ENCODE measurements at places on chromosomes 13 and 19.

DNA sequence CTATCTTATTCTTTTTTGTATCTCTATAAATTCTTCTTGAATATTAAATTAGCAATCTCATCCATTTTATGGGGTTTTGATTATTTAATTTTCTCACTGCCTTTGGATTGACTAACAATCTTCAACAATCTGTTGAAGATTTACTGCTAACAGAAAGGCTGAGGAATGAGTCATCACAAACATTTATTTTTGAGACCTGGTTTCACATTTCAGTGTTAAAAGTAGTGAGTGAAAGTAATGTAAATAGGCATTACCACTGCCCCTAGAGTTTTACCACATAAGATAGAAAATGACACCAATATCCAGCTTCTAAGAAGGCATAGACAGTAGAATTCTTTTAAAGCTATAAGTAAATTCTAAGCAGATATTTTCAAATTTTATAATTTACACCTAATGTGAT lies 472.8 kb downstream of the OLFM4 start:
- no peak for DNase-seq

GRCh38 chr19:48883726-48884125 lies 11.5 kb downstream of the PPP1R15A start:
- no peak for DNase-seq

DNA sequence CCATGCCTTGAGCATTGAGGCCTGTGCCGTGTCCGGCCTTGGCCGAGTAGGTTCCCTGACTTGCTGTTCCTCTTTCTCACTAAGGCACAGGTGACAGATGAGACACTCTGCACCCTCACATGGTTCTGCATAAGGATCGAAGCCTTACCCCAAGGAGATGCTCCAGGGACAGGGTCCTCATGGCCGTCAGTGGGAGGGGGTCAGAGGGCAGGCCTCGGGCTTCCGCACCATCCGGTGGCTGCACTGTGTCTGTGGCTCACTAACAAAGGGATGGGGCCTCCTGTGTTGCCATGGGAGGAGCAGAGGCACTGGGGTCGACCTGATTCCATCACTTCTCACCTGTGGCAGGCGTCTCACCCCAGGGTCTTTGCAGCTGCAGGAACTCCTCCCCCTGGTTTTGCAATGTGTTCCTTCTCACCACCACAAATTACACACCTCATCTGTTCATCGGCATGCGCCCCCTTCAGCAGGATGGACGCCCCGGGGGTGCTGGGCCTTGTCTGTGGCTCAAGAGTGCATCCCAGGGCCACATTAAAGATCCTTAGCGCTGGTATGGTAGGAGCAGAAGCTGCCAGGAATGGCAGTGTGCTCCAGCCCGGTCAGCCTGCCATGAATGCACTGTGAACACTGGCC lies 113.3 kb upstream of the SOX1 start:
- DNase-seq = no peak

- no peak for DNase-seq
These were observed 5.3 kb downstream of the NECTIN2 start for GRCh38 chr19:44851427-44851826.

DNA sequence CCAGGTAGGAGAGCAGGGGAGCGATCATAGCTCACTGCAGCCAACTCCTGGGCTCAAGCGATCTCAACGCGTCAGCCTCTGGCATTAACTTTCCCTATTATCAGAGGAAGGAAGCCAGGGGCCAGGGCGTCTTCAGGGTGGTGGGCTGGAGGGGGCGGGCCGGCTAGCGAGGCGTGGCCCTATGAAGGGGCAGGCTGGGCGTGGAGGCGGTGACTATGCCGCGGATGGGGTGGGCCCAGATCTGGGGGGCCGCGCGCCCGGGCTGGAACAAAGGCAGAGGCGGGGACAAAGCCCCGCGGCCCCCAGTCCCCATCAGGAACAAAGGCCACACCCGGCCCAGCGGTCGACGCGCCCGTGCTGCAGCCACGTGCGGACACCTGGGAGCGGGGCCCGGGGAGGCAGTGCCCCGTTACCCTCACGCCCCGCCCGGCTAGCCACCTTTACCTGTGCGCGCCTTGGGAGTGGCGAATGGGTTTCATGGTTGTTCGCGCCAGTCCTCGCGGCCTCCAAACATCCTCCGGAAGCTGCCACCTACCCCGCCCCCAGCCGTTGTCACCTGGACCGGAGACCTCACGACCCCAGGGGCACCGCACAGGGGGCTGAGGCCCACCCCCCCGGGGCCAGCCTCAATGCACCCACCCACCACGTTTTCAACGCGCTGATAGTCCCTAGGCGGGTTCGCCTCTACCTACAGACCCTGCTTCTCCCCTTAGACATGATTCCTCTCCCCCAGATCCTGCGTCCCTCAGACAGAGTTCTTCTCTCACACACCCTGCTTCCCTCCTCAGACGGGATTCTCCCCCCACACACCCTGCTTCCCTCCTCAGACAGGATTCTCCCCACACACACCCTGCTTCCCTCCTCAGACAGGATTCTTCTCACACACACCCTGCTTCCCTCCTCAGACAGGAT lies 5.4 kb upstream of the TRIM28 start:
- no peak for DNase-seq

- DNase-seq = no peak
These were observed 6.3 kb upstream of the ZNF175 start for GRCh38 chr19:51564791-51565190.

Data from renal cortical epithelial cell (primary cell).